MCF 10A (cell line): ENCODE measurements at places on chromosomes 5 and 9.

GRCh38 chr5:98111686-98112085 is 661.8 kb upstream of the RGMB start:
- DNase-seq: no peak

DNA sequence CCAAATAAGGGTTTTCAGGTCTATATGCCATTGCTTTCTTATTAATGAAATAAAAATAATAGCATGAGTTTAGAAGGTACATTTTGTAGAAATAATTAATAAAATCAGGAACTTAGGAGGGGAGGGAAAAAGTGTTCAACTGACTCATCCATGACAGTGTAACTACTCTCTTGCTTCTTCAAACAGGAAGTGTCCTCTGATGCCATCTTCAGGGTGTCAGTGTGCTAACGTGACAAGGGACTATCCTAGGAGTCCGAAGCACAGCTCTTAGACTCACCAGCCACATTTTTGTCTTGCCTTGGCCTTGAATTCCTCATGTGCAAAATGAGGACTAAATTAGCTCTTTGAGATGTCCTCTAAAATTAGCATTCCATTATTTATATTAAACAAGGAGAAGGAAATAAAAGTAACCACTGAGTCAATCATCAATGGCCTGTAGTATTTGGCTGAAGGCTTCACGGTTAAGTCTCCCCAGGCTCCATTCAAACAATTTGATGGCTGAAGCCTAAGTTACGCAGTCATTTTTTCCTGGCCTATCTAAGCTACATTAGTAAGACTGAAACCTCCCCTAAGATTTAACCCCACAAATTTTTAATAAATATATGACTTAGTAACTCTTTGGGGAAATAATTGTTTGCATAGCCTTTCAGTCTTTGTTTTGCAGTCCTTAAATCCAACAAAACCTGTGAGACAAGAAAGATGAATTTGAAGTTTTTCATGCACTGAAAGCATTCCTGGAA is 151.1 kb downstream of the ARL15 start:
- peak; percentile 27 for DNase-seq

DNA sequence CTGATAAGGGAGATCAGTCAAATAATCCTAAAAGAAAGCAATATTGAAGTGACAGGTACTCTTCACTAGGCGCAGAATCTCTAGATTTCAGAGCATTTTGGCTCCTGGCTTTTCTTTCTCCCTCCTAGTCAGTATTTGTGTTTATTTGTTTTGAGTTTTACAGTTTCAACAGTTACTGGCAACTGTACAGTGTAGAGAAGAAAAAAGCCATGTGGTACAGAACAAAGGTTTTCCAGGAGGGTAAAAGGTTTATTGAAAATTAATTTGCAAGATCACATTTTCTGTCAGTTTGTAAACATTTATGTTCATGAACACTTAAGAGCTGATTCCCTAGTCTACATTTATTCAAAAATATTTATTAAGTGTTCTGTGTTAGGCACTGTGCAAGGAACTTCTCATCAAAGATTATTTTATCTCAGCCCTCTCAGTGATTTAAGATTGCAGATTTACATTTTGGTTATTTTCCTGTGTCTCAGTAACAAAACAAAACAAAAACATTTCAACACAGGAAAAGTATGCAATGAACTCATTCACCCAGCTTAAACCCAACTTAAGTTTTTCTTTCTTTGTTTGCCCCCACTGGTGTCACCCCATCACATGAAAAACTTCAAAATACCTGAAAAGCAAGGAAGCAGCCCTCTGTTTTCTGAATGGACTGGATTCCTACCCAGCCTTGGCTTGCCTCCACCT is 12.9 kb downstream of the MINAR2 start:
- DNase-seq: no peak

DNA sequence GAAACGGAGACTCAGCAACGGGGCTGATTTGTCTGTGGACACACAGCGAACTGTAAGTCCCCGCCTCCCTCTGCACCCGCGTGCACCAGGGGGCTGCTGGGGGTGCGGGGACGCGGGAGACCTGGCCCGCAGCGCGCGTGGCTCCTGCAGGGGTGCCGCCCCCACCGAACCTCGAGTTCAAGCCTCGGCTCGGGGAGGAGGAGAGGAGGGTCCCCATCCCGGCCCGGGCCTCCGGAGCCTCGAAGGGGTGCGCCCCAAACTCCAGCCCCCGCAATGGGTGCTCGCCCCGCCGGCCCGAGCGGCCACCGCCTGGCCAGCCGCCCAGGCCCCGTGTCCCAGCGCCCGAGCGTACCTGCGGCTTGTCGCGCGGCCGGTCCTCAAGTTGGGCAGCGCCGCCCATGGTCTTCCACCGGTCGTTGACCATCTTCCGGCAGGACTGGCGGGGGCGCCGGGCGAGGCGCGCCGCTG is 829 bp downstream of the FIBCD1 start:
- DNase-seq: no peak

GRCh38 chr5:179227580-179228311 is 117.5 kb downstream of the ADAMTS2 start:
- no peak for DNase-seq

GRCh38 chr5:56638061-56638621 is 177.2 kb upstream of the MAP3K1 start:
- DNase-seq: no peak

DNA sequence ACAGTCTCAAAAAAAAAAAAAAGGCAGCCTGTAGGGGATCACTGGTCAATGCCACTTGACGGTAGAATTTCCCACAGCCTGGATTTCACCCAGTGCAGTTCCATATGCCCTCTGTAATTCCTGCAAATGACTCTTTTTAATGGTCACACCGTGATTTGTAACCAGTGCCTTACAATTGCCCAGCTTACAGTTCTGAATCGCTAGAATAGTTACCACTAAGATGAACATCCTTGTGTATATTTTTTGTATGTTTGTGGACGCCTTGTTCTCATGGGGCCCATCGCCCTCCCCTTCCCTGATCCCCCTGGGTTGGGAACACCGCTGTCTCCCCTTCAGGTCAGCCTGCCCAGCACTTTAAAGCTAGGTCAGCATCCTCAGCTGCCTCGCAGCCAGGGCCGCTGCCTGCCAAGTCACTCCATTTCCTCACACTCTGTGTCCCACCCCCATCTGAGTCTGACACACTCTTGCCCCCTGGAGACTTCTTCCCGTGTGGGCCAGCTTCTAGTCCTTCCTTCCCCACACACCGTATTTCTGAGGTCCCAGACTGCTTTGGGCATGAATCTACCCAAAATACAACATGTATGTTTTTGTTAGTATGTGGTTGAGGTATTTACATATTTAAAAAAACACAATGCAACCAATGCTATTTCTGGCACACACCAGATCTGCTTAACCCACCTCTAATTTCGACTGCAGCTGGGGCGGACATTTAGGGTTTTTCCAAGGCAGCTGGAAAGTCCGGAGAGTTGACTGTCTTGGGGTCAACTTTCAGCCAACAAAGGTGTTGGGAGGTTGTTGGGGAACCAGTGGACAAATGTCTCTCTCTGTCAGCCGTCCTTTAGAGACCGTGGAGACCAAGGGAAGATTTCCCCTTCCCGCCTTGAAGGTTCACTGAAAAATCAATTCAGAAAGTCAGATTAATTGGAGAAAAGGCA is 120.5 kb upstream of the NEK6 start:
- DNase-seq: no peak

GRCh38 chr5:133996683-133997252 is 8.0 kb downstream of the VDAC1 start:
- peak; percentile 33 for DNase-seq

DNA sequence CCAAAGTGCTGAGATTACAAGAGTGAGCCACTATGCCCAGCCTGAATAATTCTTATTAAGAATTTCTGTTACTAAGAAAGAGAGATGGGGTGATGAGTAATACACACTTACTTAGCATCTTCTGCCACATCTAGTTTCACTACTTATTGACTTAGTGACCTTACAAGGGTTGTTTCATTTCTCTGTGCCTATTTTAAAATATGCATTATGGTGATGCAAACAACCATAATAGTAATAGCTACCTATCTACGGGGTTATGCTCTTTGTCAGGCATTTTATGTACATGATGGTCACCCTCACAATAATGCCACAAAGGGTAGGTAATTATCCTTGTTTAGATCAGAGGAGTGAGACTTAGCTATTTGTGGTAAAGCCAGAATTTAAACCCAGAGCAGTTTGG is 499.0 kb upstream of the SGCD start:
- no peak for DNase-seq

DNA sequence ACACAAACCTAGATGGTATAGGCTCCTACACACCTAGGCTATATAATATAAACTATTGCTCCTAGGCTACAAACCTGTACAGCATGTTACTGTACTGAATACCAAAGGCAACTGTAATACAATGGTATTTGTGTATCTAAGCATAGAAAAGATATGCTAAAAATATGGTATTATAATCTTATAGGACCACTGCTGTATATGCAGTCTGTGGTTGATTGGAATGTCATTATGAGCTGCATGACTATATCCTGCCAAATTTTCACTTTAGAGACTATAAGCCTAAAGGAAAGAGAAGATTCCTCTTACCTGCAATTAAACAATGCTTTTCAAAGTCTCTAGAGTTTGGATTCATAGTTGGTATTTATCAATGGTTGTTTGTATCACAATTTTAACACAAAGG is 24.7 kb upstream of the ACOT12 start:
- no peak for DNase-seq
